ENCODE measurements at places on chromosomes 11 and 22.

- no peak overlapping the region for H3K4me3 ChIP-seq
- H3K27ac ChIP-seq = no peak overlapping the region
- no peaks in the 10 kb centered on the region for H3K27me3 ChIP-seq
- DNase-seq = no peak
Measured at GRCh38 chr11:68942751-68943271, 38.0 kb downstream of the MRGPRD start.

GRCh38 chr11:128468111-128468510 is 119.2 kb downstream of the ETS1 start:
- H3K27me3 ChIP-seq = no peaks in the 10 kb centered on the region
- peaks cover 21% of the 10 kb centered on the region for H3K36me3 ChIP-seq
- no peak for DNase-seq
- H3K4me1 ChIP-seq = peaks cover 79% of the 10 kb centered on the region
- H3K27ac ChIP-seq = peak overlapping the region; percentile 63

DNA sequence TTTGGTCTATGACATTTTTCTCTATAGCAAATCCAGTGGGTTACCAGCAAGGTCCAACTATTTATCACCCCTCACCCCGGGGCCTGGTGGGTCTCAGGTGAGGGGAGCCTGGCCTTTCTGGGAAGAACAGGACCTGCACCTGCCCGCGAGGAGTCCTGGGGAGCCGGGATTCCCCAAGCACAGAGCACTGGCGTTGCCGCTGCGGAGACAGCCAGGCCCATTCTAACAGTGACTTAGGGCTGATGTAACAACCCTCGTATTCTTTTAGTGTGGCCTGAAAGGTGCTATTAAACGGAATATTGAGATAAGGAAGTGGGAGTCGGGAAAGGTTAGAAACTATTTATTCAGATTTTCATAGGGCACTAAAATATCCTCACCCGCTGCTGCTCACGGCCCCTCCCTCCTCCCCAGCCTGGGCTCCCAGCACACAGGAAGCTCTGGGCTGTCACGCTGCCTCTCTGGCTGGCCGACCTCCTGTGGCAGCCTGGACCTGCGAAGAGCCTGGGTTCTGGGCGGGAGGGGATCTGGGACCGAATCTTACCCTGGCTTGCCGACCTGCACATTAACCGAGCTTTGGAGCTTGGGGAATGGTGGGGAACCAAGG is 141.2 kb downstream of the MIAT start:
- no peak overlapping the region for H3K4me3 ChIP-seq
- H3K36me3 ChIP-seq = no peaks in the 10 kb centered on the region
- H3K27ac ChIP-seq = no peak overlapping the region
- no peak for DNase-seq
- no peaks in the 10 kb centered on the region for H3K27me3 ChIP-seq

DNA sequence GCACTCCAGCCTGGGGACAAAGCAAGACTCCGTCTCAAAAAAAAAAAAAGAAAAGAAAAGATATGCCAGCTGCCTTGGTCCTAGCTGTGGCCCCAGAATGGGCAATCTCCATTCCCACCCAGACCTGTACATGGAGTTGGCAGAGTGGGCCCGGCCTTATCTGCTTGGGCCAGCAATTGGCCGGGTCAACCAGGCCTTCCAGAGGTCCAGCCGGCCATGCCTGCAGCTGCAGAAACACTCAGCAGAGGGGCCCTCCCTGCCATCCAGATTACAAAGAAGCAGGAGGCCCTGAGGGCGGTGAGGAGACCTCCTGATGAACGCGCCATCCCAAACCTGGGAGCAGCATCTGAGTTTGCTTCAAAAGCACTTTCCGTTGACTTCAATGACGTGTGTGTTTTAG is 26.9 kb upstream of the ARFGAP3 start:
- H3K4me1 ChIP-seq = no peaks in the 10 kb centered on the region
- no peak overlapping the region for H3K4me3 ChIP-seq
- H3K27ac ChIP-seq = no peak overlapping the region
- no peaks in the 10 kb centered on the region for H3K27me3 ChIP-seq
- H3K36me3 ChIP-seq = peaks cover 81% of the 10 kb centered on the region
- DNase-seq = no peak

GRCh38 chr11:119347242-119347641 is 737 bp upstream of the MFRP start:
- H3K27me3 ChIP-seq = peaks cover 13% of the 10 kb centered on the region
- H3K27ac ChIP-seq = no peak overlapping the region
- H3K36me3 ChIP-seq = no peaks in the 10 kb centered on the region
- no peak for DNase-seq

DNA sequence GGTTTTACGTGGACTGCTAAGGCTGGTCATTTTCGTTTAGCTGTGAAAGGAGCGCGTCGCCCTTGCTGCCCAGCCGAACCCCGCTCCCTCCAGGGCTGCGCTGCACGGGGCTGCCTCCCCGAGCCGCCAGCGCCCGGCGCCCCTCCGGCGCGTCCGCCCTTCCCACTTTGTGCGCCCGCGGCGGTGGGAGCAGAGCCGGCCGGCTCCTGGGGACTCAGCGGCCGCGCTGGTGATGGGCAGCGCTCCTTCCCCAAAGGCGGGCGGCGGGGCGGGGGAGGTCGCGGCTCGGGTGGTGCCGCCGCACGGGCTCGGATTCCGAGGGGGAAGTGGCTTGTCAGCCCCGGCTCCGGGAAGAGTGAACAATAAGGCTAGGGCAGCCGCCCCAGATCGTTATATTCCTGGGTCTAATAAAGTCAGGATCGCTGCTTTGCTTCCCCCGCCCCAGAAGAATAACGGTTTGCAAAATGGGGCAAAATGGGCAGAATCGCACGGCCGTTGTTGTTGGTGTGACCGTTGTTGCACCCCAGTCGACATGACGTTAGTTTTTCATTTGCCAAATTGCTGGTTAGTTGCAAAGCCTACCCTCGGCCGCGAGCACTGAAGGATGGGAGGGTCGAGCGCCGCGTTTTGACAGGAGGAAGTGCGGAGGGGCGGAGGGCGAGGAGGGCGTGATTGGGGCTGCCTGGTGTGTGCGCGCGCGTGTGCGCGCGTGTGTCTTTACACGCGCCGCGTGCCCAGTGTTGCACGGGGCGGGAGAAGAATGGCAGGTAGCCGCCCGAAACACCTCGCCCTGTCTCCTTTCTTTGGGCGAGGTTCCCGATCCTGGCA is 745 bp downstream of the NCAM1 start:
- DNase-seq = peak; percentile 63
- H3K4me1 ChIP-seq = peaks cover 11% of the 10 kb centered on the region
- no peaks in the 10 kb centered on the region for H3K36me3 ChIP-seq
- H3K27ac ChIP-seq = no peak overlapping the region
- H3K27me3 ChIP-seq = peaks cover 80% of the 10 kb centered on the region

- H3K27me3 ChIP-seq = no peaks in the 10 kb centered on the region
- no peak overlapping the region for H3K27ac ChIP-seq
- no peak overlapping the region for H3K4me3 ChIP-seq
- peaks cover 30% of the 10 kb centered on the region for H3K36me3 ChIP-seq
Measured at GRCh38 chr11:106011481-106011880, 10.6 kb downstream of the MSANTD4 start.

DNA sequence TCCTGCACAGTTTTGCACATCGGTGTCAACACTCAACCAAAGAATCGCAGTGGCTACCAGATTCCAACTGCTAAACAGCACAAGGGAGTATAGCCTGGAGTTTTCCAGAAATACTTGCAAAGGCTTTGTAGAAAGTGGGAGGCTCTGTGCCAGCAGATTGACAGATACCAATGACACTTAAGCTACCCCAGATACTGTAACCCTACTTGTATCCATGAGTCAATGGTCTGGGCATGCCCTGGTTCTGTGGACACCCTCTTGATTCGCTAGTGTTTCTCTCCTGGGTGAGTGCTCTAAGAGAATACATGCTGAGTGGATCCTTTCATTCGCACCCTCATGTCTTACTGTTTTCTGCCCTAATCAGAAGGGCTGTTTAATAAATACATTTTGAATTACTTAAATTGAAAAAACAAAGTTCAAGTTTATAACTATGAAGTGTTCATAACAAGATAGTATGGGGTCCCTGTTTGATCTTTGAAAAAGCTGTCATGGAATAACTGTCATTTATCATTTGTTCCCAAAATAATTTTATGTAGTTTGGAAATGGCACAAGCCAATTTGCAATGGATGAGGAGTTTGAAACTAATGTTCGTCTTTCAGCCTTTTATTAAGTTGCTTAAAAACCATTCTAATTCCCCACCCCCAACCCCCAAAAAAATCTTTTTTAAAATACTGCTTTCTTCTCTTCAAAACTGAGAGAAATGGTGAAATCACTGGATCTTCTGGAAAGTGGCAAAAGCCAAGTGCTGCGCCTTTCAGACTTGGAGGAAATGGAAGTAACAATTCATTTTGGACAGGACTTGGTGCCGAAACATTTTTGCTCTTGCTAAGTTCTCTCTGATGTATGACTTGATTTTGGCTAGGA is 600.5 kb upstream of the TENM4 start:
- no peak for DNase-seq
- H3K27me3 ChIP-seq = no peaks in the 10 kb centered on the region
- no peak overlapping the region for H3K27ac ChIP-seq
- H3K4me3 ChIP-seq = no peak overlapping the region

GRCh38 chr11:64742889-64743590 is 902 bp downstream of the RASGRP2 start:
- peak overlapping the region; percentile 82 for H3K27ac ChIP-seq
- peaks cover 35% of the 10 kb centered on the region for H3K4me1 ChIP-seq
- peaks cover 2% of the 10 kb centered on the region for H3K36me3 ChIP-seq
- peak overlapping the region; percentile 60 for H3K4me3 ChIP-seq
- no peaks in the 10 kb centered on the region for H3K27me3 ChIP-seq

DNA sequence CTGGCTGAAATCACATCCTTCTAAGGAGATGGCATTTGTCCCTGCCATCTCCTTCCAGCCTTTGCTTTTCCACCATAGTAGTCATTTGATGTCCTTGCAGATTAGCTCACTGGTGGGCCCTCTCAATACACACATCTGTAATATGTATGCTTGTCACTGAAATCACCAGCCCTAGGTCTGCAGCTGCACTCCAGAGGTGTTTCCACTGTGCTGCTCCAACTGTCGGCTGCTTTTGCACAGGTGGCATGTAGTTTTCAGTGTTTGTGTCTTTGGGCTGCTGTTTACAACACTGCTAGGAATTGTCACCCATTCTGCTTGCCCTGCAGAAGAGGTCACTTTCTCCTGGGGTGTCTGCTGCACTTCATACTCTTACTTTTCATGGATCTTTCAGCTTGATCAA is 69.0 kb upstream of the GRAMD1B start:
- peaks cover 41% of the 10 kb centered on the region for H3K27me3 ChIP-seq
- no peak overlapping the region for H3K27ac ChIP-seq
- peaks cover 7% of the 10 kb centered on the region for H3K4me1 ChIP-seq
- no peaks in the 10 kb centered on the region for H3K36me3 ChIP-seq
- no peak overlapping the region for H3K4me3 ChIP-seq

GRCh38 chr22:33209930-33210784 is 152.0 kb upstream of the SYN3 start:
- no peak for DNase-seq
- H3K27ac ChIP-seq = no peak overlapping the region
- no peaks in the 10 kb centered on the region for H3K4me1 ChIP-seq
- no peaks in the 10 kb centered on the region for H3K36me3 ChIP-seq

DNA sequence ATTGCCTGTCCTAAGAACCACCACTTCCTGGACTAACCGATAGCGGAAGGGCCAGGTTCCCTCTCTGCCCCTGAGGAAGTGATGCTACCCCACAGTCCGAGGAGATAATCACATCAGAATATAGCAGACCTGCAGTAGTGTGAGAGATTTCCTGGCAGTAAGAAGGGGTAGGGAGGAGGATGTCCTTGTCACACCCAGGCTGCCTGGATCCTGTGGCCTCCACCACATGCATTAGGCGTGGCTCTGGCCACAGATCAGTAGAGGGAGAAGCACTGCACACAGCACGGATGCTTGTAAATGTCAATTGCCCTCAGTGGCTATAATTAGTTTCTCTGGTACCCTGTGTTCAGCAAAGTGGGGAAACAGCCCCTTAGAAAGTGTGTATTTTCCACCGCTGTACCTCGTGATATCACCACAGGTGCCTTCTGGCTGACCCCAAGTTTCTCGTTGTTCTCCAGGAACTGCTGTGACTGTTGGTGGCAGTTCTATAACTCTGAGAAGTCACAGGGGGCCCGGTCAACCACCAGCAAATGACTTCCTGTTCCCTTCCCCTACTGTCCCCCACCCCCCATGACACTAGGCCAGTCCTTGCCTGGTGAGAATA is 61.8 kb downstream of the UBASH3B start:
- no peak for DNase-seq
- H3K4me3 ChIP-seq = no peak overlapping the region
- no peaks in the 10 kb centered on the region for H3K27me3 ChIP-seq
- peaks cover 18% of the 10 kb centered on the region for H3K4me1 ChIP-seq
- H3K27ac ChIP-seq = no peak overlapping the region

GRCh38 chr11:9169595-9170295 is 78.3 kb upstream of the SCUBE2 start:
- no peaks in the 10 kb centered on the region for H3K4me1 ChIP-seq
- no peak overlapping the region for H3K27ac ChIP-seq
- H3K36me3 ChIP-seq = peaks cover 36% of the 10 kb centered on the region
- no peaks in the 10 kb centered on the region for H3K27me3 ChIP-seq

DNA sequence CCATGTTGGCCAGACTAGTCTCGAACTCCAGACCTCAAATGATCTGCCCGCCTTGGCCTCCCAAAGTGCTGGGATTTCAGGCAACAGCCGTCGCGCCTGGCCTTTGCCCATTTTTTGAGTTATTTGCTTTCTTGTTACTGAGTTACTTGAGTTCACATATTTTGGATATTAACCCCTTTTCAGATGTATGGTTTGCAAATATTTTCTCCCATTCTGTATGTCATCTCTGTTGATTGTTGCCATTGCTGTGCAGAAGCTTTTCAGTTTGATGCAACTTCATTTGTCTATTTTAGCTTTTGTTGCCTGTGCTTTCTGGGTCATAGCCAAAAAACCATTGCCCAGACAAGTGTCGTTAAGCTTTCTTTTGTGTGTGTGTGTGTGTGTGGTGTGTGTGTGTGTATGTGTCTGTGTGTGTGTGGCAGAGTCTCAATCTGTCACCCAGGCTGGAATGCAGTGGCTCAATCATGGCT is 6.8 kb downstream of the TSGA10IP start:
- no peaks in the 10 kb centered on the region for H3K36me3 ChIP-seq
- no peak for DNase-seq
- H3K27ac ChIP-seq = no peak overlapping the region
- no peaks in the 10 kb centered on the region for H3K27me3 ChIP-seq
- no peaks in the 10 kb centered on the region for H3K4me1 ChIP-seq

DNA sequence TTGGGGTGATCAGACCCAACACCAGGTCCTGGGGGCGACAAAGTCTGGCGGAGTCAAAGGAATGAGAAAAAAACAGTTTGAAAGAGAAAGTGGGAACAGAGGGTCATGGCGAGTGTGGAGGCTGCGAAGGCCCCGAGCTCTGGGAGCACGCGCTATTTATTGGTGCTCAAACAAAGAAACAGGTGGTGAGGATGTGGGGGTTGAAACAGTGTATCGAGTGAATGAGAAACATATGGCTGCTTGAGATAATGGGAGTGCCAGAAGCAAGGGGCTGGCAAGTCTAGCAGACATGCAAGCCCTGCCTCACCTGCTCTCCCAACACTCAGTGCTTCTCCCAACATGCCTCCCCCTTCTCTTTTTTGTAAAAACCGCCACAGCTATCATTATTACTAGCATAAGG is 7.8 kb upstream of the DUSP18 start:
- H3K4me3 ChIP-seq = no peak overlapping the region
- DNase-seq = no peak
- no peak overlapping the region for H3K27ac ChIP-seq
- no peaks in the 10 kb centered on the region for H3K4me1 ChIP-seq

Data from upper lobe of right lung (tissue), 1 donor.